ENCODE measurements at places on chromosomes 3 and 15.
A peak's percentile ranks its signal among the peaks of the same experiment; 100 is the strongest.

DNA sequence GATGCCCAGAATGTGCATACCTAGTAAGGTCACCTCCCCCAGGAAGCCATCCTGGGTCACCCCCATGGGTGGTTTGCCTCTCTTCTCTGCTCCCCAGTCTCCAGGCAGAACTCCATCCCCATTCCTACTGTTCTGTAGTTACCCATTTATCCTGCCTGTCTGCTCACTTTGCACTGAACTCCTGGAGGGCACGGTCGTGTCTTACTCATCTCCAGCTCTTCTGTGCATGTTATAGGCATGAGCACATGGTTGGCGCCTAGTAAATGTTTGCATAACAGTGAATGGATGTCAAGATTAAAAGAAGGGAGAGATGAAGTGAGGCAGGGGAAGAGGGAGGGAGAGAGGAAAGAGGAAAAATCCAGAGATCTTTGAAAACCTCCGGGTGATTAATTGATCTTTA lies 208.4 kb upstream of the TRIM42 start:
- no peak for DNase-seq

DNA sequence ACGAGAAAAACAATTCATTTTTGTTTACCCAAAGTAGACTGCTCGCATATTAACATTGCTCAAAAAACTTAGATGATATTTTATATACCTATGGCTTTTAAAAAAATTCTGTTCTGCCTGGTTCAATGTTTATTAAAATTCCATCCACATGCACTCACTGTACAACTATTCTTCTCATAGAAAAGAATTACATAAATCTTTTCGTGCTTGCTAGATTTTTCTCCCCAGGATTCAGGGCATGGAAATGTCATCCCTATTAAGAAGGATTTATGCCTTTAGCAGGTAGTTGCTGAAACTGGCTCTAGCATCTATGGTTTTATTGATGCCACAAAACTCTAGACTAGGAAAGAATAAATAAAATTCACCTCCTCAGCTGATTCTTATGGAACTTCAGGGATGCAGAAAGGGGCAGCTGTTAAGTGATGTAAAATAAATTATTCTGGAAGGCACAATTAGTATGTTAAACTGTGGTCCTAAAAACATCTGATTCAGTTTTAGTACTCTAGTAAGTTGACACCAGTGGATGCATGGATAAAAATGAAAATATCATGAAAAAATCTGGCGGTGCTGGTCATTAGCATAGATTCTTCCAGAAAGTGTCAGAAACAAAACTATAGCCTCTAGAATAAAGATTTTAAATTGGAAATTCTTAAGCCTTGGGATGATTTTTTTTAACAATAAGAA lies 41.6 kb downstream of the AAGAB start:
- no peak for DNase-seq

DNA sequence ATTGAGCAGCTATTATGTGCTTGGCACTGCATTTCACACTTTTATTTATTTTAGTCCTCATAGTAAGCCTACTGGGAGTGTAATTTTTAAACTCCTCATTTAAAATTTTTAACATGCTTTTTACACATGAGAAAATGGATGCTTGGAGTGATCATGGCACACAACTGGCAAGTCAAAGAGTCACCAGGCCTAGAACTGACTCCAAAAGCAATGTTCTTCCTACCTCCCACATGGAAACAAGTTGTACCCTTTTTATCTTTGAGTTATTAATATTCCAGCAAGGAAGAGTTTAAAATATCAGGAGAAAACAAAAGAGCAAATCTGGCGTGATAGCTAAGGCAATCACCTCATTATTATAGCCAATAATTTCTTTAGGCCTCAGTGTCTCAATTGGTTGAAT lies 100.6 kb downstream of the MEIS2 start:
- DNase-seq = no peak

DNA sequence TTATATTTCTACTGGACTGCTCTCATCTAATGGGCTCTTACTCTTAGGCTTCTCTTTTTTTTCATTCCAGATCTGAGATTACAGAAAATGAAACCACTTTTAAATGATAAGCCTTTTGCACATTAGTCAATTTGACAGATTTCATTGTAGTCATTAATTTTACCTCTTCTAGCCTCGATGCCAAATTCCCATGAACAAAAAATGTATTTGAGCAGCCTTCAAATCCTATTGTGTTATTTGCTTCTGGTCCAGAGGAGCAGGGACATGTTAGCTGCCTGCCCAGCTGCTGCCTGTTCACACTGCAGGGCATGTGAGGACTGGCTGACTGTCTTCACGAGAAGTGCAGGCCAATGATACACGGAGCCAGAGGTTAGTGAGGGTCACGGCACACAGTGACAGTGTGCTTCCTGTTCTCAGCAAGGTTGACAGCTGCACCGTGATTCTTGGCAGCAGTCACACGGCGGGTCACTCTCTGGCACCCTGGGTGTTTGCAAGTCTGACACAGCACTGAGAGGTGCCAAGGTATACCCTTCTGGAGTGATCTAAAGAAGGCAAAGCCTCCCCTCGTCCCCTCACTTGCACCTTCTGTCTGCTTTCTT lies 40.8 kb downstream of the KAT2B start:
- DNase-seq = peak; percentile 44

DNA sequence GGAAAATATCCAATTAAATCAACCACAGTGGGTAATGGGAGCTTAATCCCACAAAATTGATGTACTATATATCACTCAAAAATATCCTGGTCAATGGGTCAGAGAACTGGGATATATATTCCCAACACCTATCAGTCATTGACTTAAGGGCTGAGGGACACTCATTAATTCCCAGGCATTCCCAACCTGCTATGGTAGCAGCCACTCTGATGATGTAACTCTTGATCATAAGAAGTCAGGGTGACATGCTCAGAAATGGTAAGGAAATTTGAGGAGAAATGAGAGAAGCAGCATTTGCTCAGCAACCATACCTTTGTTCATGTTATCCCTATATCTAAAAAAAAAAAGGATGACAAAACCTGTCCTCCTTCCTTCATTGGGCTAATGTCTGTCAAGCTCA lies 3.1 kb upstream of the PLOD2 start:
- no peak for DNase-seq

GRCh38 chr3:14329842-14330241 lies 72.6 kb upstream of the SLC6A6 start:
- no peak for DNase-seq

- no peak for DNase-seq
Observed at GRCh38 chr3:66598168-66598567, 97.3 kb upstream of the LRIG1 start.

GRCh38 chr15:37078566-37078965 lies 21.8 kb downstream of the MEIS2 start:
- DNase-seq = no peak

DNA sequence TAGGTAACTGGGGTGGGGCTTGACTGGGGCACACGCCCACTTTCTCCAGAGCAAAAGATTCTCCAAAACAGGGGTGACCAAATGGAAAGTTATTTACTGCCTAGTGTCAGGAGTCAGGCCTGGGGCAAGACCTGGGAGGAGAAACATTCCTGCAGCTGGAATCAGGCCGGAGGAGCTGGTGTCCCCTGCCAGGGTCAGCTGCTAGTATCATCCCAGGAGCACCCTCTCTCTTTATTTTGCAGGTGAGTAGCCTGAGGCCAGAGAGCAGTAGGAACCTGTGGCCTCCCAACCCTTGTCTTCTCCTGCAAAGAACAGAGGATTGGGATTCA lies 32.9 kb downstream of the DNAJB8 start:
- DNase-seq = no peak

DNA sequence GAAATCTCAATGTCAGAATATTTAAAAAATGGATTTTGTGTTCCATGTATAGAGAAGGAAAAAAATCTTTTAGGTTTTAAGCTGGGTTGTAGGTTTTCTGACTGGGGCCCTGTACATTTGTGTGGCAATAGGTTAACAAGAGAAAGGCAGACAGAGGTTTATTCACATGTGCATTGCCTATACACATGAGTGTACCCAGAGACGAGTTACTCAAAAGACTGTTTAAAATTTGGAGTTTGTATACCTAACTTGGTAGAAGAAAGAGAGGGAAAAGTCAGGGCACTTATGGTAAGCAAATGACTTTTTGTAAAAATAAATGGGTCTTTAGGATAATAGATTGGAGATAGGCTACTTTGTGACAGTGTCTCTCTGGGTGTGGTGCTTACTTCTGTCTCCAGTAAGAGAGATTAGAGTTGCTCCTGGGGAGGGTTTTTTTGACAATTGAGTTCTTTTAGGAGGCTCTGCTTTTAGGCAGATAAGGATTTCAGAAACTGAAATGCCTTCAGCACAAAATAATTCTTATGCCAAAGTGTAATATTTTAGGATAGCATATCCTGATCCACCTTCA lies 225.2 kb downstream of the TCF12 start:
- DNase-seq = no peak

GRCh38 chr3:133466531-133467386 lies 66.9 kb downstream of the BFSP2 start:
- peak; percentile 72 for DNase-seq

DNA sequence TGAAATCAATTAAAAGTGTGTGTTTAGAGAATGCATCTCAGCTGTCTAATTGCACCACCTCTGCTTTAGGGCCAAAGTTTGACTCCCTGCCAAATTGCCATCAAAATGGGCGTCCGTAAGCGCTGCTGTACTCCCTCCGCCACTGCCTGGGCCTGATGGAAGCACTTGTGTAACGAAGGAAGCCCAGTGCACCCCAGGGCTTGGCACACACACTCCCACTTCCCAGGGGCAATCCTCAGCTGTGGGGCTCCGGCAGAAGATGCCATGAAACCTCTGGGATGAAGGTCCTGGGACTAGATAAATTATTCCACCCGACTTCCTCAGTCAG lies 137.8 kb downstream of the RORA start:
- no peak for DNase-seq

DNA sequence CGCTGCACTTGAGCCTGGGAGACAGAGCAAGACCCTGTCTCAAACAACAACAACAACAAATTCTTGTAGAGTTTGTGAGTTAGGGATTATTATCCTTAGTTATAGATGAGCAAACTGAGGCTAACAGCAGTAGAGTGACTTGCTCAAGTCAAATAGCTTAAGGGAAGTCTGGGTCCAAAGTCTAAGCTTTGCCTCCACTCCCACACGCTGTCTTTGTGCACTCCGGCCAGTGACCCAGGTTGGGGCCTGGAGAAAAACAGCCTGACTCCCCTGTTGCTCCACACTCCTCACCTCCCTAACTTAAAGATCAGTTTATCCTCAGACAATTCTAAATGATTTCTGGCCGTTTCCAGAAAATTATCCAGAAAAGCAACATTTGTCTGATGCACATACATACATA lies 9.2 kb upstream of the SIN3A start:
- DNase-seq = no peak

- DNase-seq = no peak
Observed at GRCh38 chr3:146594843-146595482, 10.2 kb downstream of the PLSCR5 start.

- DNase-seq = no peak
Observed at GRCh38 chr3:177150970-177151627, 46.2 kb downstream of the TBL1XR1 start.

DNA sequence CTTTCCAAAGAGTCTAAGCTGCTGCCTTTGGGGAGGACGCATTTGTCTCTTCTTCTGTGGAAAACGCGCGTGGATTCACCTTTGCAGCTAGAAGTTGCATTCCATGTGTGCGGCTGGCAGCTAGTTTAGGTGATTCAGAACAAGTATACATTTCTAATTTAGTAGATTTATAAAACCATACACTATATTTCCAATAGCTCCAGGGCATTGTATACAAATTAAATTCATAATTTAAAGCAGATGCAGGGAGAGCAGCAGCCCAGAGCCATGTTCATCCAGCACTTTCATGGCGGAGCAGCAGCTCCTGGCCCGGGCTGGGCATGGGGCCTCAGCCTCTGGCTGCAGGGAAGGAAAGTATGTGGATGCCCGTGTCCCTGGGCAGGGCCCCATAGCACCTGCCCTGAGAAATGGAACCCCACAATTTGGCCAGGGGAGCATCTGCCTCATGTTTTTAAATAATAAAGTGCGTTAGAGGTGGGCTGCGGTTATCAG lies 42.8 kb upstream of the SEC22A start:
- DNase-seq = no peak

DNA sequence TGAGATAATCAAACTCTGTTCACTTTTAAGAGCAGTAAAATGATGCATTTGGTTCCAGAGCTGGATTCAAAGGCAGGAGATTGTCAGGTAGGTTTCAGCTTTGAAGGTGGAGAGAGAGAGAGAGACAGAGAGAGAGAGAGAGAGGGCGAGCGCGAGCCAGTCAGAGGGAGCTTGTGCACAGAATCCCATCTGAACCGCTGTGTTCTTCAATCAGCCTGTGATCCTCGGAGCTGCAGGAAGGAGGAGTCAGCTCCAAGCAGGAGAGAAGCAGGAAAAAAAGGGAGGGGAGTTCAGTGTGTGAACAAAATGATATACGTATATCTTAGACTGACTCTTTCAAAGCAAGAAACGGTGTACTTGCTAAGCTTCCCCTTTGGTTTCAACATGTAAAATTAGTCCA lies at the start of gene GPR149:
TSS of gene GPR149 (minus strand) at position 177 of the 400 bp plus-strand sequence. CDS start 575 bp downstream, outside the sequence.
- DNase-seq = no peak

DNA sequence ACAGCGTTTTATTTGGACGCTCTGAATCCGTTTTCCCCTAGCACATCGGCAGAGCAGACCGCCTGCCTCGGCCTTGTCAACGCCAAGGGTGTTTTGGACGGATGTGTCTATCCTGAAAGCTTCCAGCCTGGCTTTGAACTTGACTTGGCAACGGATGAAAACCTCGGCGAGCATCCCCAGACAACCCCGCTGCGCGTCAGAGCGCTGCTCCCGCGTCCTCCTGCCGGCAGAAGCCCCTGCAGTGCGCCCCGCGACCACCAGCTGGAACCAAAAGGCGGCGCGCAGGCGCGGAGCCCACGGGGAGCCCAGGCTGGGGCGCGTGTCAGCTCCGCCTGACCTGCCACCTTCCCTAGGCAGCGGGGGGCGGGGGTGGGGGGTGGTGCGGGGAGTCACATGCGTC lies 26.2 kb upstream of the ARL8B start:
- peak; percentile 19 for DNase-seq

DNA sequence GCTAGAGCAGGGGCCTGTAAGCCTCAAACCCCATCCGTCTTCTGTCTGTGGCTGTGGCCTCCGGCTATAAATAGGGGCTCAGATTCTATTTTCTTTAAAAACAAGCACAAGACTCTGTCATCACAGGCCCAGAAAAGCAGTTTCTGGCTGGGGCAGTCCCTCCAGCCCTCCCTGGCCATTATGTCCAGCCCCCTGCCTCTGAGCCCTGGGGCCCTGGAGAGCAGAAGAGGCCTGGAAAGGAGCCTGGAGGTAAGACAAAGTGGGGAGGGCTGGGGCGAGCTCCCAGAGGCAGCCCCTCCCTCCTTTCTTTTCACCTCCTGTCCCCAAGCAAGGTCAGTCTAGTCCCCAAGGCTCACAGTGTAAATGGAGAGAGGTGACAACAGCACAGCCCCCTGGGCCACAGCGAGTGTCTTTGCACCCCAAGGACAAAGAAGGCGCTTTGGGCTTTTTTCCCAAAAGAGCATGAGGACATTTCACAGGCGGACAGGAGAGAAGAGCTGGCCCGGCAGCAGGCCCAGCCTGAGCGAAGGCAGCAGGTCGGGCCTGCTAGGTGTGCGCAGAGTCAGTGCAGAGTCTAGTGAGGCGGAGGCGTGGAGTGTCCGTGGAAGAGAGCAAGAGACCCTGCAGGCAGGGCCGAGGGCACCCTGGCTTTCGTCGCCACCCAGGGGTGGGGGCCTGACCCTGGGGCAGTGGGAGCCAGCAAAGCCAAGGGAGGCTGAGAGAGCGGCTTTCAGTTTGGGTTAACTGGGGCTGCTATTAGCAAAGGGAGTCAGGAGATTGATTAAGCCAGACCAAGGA lies 188.3 kb downstream of the TBC1D2B start:
- DNase-seq = no peak

- DNase-seq = no peak
Observed at GRCh38 chr3:170442947-170443346, 24.3 kb downstream of the CLDN11 start.

- no peak for DNase-seq
Observed at GRCh38 chr3:142498397-142499180, 50.8 kb upstream of the XRN1 start.

GRCh38 chr3:45412763-45413162 lies 24.4 kb downstream of the LARS2 start:
- DNase-seq = no peak
